Stimulated activated CD8-positive, alpha-beta memory T cell treated with anti-CD3 and anti-CD28 coated beads, Interleukin-4, amount 100 ng/mL, for 1 hour (primary cell): ENCODE measurements at places on chromosomes 11 and 22.

DNA sequence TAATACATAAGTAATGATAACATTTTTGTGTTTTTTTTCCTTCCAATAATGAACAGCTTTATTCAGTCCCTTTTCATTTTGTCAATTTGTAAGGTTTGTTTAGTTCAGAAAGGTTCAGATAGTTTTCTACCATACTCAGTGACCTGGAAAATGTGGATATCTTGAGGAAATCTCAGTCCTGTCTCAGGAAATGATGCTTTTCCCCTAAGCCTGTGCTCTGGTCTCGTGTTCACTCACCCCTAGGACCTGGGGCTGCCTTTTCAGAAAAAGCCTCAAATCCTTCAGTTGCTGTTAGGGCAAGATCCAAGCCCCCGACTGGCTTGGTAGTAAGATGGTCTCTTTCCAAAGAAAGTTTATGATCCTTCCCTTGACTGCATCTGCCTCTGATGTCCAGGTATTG, 21.8 kb downstream of the MS4A6A start:
- no peak for DNase-seq

- DNase-seq: no peak
Observed at GRCh38 chr22:36964106-36964505, 50.7 kb downstream of the CSF2RB start.

DNA sequence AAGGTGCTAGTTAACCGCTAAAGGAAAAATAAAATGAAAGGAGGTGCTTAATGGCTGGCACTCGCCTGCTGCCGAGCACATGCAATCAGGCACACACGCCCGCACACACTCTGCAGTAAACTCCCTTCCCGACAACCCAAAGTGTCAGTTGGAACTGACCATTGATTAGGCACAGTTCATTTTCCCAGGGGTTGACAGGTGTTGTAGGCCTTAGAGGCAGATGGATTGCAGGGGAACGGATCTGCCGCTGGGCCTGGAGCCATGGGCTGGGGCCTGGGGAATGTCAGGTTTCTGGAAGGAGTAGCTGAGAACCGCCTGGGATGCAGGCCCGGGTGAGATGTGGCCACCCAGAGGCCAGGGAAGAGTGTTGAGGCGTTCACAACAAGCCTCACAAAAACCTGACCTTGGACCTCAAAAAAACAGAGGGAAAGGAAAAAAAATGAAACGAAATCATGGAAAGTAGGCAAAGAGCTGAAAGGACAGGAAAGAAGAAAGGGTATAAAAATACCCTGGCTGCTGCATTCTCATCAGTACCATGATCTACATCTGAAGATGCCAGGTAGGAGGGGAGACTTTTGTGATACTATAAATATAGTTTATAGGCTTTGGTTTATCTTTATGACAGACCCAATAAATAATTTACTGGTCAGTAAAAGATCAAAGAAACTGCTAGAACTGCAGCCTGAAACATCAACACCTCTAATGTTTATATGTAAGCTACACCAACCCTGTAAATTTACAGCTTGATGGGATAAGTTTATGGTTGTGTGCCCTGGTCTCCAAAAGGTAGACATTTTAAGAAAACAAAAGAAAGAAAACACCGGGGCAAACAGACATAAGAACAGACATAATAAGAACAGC, 313.4 kb downstream of the BUD13 start:
- no peak for DNase-seq

DNA sequence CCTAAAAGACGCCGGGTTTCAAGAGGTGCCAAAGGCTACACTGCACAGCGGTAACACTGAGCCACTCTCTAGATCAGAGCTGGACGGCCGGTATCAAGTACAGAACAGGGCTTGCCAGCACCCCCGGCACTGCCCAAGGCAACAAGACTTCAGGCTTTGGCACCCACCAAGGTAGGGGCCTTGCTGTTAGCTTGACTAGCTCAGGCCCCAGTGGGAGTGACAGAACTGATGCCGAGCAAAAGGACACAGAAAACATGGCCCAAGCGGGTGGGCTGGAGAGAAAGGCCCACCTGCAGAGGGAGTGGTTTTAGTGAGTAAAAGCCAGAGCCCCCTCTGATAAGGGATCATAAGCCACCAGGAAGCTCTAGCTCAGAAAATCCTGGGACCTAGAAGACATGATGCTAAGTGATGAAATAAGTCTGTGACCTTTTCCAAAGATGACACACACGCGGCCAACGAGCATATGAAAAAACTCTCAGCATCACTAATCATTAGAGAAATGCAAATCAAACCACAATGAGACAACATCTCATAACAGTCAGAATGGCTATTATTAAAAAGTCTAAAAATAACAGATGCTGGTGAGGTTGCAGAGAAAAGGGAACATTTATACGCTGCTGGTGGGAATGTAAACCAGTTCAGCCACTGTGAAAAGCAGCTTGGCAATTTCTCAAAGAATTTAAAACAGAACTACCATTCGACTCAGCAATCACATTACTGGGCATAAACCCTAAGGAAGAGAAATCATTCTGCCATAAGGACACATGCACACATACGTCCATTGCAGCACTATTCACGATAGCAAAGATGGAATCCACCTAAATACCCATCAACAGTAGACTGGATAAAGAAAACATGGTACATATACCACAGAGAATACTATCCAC, 12.9 kb downstream of the EHD1 start:
- DNase-seq: no peak

DNA sequence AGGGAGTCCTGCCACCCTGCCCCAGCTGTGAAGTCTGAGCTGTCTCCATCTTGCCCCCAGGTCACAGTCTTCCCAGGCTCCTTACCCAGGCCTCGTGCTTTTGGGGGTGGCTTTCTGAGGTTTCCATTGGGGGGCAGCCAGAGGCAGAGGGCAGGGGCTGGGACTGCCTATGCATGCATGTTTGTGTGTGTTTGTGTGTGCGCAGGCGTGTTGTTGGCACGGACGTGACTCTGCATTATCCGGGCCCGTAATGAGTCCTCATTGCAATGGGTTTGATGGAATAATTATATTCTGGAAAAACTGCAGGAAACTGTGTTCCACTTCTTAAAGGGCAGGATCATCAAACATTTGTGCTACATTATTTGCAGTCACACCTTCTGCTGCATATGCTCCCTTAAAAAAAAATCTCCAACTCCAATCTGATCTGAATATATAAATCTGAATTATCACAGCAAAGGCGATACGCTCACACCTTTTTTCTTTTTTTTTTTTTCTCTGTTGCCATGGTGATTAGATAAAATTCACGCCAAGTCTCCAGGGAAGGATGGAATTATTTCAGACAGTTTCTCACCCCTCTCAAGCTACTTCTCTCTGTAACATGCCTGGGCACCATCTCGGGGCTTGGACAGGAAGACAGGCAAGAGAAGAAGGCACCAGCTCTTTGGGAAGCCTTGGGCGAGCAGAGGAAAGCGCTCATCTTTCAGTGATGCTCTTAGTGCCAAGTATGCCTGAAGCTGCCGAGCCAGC, 45.9 kb downstream of the DSCAML1 start:
- DNase-seq: no peak

GRCh38 chr22:17633998-17634323, 4.6 kb upstream of the BCL2L13 start:
- DNase-seq: no peak

DNA sequence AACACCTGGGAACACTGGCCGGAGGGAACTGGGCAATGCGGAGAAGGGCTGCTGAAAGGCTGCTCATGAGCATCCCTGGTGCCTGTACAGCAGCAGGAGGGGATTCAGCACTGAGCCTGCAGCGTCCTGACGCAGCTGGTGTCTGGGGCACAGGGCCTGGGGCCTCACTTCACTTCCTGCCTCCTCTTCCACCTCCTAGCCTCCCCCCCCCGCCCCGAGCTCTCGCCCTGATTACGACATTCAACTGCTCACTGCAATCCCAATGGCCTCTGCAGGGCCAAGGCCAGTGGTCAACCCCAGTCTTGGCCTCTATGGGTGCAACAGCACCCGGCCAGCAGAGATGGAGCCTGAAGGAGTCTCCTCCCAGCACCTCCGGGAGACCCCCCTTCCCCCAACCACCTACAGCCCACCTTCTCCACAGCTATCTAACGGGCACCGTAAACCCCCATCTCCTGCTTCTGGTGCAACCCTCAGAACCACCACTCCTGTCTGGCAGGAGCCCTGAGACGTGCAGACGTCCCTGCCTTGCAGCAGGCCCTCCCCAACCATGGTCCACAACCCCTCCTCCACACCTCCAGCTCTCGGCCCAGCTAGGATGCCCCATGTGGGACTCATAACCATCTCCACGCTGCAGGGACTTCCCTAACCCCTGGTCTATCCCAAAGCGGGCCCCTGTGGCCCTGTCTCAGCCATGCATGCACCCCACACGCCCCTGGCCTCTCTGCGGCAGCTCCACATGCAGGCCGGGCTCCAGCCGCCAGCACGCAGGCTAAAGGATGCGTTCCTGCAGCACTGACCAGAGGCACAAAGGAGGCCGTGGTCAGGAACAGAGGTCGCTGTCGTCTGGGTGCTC, 38.2 kb downstream of the BRD1 start:
- DNase-seq: no peak

- no peak for DNase-seq
Observed at GRCh38 chr11:115700981-115701875, 197.0 kb upstream of the CADM1 start.
